Tibial artery (tissue), 4 donors: ENCODE measurements at places on chromosomes 11 and 22.

DNA sequence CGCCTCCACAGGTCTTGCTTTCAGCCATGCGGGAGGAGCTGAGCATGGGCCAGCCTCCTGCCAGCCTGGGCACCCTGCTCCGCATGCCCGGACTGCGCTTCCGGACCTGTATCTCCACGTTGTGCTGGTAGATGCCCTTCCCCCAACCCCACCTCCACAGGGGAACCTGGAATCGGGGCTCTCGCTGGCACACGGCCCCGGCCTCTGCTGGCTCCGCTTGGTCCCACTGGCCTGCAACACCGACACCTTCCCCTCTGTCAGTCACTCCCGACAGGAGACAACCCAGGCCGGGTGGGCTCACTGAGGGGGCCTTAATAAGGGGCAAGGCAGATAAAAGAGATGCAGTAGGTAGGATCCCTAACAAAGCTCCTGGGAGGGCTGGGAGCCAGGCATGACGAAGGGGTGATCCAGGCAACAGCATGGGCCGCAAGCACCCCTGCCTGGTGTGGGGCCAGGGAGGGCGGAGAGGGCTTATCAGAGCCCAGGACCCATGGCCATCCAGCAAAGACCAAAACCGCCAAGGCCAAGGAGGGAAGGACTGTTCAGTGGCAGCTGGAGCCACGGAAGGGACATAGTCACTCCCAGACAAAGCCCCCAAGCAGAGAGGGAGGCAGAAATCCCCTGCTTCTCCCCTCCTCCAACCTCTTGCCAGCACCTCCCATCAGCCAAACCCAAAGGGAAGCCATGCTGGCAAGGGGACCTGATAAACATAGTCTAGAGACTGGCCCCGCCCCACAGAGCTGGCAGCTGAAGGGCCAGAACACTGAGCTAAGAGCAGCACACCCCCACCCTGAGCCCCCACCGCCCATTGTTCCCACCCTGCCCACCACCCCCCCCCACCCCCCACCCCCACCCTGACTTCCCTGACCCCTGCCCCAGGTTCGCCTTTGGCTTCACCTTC is 8.0 kb downstream of the SLC22A12 start:
- DNase-seq: no peak

- DNase-seq: no peak
Measured at GRCh38 chr11:100863080-100863581, 176.0 kb downstream of the ARHGAP42 start.

GRCh38 chr11:90558328-90558865 is 335.5 kb upstream of the CHORDC1 start:
- no peak for DNase-seq

DNA sequence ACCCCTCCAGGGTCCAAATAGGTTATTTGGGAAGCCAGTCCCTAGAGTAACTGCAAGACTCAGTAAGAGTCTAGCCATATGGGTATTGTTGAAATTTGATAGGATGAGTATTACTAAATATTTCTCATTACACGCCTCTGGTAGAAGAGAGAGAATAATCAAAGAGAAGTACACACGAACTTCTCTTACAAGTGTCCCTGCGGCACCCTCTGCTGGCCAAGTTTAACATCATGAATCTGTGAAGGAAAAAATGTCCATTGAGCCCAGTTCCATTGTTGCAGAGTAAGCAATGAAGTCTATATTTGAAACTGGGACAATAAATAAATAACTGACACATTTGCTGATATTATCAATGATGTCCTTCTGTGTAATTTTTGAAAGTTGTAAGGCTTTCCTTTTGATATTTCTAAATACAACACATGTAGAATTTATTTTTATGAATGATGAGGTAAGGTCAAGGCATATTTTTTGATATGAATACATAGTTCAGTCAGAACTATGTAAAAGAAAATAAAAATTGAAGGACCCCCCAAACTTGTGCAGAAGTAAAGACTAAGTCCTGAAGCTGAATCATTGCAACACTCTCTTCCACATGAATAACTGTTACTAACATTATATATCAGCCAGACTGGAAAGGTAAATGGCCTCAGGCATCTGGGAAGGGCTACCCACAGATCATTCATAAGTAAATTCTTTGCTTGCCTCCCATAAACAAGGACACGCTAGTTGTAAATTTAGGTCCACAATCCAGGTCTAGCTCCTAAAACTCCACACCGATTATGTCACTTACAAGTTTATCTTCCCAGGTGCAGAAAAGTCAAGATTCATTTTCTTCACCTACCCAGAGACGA is 10.0 kb downstream of the OR51L1 start:
- no peak for DNase-seq

- DNase-seq: no peak
Measured at GRCh38 chr11:76267556-76267955, 61.3 kb upstream of the WNT11 start.

- DNase-seq: no peak
Measured at GRCh38 chr11:117230999-117231841, 653 bp downstream of the PCSK7 start.

DNA sequence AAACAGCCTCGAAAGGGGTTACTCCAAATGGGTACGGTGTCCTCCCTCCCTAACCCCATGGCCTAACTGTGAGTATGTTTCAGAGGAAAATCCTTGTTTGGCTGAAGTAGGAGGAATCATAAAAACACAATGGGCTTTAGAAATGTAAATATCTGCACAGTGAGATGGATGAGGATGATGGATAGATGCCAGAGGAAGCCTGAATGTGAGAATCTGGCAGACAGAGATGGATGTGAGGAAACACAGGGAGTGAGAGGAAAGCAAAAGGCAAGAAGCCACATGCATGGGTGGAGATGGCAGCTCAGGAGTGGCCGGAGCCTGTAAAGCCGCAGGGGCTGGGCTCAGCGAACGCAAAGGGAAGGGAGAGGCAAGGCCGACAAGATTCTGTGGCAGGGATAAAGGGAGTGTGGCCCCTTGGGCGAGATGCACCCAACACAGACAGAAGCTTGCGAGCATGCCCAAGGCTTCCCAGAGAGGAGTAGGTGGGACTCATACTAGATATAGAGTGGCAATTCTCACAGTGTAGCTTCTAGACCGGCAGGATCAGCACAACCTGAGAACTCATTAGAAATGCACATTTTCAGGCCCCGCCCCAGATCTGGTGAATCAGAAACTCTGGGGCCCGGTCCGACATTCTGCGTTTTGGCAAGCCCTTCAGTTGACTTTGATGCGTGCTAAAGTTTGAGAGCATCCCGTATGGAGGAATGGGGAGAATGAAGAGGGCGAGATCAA is 237.3 kb upstream of the CADM1 start:
- DNase-seq: no peak

GRCh38 chr11:8586805-8587204 is 7.2 kb downstream of the STK33 start:
- DNase-seq: no peak

GRCh38 chr11:126485021-126485792 is 129.7 kb downstream of the ST3GAL4 start:
- no peak for DNase-seq

- no peak for DNase-seq
Measured at GRCh38 chr22:46684706-46685105, 53.3 kb downstream of the CERK start.

DNA sequence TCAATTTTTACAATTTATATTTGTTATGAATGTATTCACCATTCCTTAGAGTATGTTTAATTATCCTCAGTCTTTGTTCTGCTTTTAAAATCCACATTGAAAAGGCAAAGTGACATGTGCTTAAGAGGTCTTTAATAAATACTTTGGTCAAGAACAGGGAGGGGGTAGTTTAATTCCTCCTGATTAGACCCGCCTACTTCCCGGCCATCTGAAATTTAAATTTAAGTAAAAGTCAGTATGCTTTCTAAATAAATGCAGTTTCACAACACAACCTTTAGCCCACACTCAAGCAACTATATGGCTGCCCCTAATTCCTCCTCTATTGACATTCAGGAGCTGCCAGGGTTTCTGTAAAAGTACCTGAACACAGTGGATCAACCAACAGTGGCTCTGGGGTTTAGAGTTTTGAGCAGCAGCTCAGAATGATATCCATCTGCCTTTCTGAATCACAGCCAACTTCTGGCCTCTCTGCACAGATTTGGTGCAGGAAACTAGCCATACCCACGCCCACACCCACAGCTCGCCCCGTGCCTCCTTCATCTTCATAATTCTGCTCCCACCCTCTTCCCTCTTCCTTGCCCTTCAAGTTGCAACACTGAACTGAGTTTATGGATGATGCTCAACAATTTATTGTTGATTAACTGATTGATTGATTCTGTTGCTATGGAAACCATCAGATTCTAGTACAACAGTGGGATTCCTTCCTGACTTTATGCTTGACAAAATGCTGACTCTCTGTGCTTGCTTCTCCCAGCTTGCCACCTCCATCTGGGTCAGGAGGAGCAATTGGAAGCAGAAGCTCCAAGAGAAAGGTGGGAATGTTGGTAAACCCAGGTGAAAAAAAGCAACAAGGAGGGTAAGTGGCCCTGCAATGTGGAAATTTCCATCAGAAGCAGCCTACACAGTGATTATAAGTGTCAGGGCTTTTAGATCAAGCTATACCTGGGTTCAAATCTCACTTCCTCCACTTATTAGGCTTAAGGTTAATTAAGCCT is 70.8 kb downstream of the PANX1 start:
- no peak for DNase-seq

- no peak for DNase-seq
Measured at GRCh38 chr11:76277298-76278175, 71.2 kb upstream of the WNT11 start.

GRCh38 chr22:35369996-35370395 is 10.9 kb upstream of the HMOX1 start:
- DNase-seq: no peak

DNA sequence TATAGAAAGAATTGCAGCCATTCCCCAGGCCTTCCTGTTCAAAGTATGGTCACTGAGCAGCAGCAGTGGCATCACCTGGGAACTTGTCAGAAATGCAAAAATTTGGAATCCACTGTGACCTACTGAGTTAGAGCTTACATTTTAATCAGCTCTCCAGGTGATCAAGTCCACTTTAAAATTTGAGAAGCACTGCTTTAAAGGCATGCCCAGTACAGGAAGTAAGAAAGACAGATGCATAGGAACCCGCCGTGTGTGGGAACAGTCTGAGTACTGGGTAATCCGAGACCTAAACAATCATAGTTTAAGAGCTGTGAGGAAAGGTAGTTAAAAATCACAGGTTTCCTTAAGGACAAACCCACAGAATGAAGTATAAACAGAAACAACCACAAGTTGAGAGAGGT is 462.4 kb downstream of the RAB38 start:
- DNase-seq: no peak

- no peak for DNase-seq
Measured at GRCh38 chr11:16603245-16603644, 135.2 kb upstream of the C11orf58 start.

GRCh38 chr11:86492370-86493010 is 117.8 kb downstream of the CCDC81 start:
- no peak for DNase-seq
